ENCODE measurements at places on chromosomes 13 and 19.

DNA sequence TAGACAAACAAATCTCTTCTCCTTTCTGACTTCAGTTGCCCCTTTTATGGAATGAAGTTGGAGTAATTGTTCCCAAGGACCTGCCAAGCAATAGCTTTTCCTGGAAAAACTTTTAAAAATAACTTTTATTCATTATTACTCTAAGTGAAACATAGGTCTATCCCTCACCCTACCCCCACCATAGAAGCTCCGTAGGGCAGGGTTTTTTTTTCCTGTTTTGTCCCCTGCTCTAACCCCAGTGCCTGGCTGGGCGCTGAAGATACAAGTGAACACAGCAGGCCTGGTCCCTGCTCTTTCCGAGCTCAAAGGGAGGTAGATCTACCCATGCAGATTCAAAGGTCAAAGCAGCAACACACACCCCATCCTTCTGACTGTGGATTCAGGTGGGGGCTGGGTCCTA is 8.7 kb upstream of the GNG8 start:
- DNase-seq, result no peak

GRCh38 chr19:14510311-14511228 is 7.6 kb downstream of the DNAJB1 start:
- no peak for DNase-seq

- DNase-seq, result no peak
Measured at GRCh38 chr13:32946558-32946957, 69.7 kb upstream of the KL start.

DNA sequence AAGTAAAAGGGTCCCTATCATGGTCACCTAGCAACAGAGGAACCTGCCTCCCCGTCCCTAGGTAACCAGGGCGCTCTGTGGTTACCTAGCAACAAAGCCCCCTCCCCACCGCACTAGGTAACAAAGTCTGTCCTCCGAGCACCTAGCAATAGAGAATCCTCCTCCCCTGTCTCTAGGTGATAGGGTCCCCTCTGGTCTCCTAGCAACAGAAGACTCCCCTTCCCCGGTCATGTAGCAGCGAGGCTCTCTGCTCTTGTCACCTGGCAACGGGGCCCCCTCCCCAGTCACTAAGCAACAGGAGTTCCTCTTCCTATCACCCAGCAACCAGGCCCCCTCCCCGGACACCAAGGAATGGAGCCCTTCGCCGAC is 307 bp downstream of the JOSD2 start:
- no peak for DNase-seq

DNA sequence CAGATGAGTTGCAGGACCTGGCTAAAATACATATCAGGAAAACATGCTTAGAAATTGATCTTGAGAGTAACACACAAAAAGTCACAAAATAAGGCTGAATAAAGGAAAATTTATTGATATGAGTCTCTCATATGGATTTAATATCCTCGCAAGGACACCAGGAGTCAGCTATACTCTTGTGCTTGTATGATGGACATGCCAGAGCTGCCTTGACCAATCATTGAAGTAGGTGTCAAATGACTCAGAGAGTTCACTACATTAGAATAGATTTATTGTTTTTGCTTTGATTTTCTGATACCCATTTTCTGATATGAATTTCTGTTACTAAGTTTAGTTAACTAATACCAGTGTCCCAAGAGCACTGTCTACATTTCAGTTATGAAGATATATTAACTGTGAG is 37.4 kb upstream of the CSNK1A1L start:
- no peak for DNase-seq

- DNase-seq, result no peak
Measured at GRCh38 chr13:99989276-99990125, 7.9 kb downstream of the ZIC2 start.

DNA sequence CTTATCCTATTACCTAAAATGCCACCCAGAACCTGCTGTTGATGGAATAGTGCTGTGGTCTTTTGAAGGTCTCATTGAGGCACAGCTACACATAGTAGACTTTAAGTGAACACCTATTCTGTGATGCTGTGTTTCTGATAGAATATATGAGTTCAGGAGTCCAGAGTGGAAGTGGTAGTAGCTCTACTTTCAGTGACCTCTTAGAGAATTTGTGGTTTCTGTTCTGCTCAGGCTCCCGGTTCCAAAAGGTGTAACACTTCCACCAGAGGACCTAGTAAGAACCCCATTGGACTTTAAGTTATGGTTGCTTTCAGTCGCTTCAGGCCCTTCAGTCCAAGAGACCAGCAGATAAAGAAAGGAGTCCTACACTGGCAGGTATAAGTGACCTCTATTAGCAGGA is 11.4 kb upstream of the MYCBP2 start:
- no peak for DNase-seq

DNA sequence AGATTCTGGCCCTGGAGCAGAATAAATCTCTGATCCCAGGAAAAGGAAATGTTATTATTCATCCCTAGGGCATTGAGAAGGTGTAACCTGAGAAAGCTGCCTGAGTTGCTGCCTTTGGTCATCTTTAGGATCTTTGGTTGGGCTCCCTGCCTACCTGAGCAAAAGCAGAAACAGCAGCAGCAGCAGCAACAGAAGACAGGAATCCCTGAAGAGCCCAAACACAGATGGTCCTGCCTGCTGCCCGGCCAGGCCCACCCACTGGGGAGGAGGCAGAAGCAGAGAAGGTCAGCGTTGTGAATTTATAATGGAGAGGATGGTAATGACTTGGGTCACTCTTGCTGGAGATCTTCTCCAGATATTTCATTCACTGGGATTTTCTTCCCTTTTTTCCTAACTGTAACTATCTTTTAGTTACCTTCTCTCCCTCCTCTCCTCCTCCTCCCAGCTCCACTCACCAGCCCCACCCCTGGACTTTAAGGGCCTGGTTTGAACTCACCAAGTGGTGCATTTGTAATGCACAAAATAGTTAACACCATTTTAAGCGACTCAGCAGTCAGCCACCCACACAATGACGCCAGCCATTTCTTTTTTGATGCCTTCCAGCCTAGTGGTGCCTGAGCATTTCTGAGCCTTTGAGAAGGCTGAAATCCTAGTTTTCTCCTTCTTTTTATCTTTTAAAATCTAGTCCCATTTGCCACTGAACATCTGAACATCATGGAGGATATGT is 91.7 kb downstream of the HSPH1 start:
- DNase-seq, result no peak

GRCh38 chr19:21314676-21315075 is 14.5 kb downstream of the ZNF708 start:
- no peak for DNase-seq

DNA sequence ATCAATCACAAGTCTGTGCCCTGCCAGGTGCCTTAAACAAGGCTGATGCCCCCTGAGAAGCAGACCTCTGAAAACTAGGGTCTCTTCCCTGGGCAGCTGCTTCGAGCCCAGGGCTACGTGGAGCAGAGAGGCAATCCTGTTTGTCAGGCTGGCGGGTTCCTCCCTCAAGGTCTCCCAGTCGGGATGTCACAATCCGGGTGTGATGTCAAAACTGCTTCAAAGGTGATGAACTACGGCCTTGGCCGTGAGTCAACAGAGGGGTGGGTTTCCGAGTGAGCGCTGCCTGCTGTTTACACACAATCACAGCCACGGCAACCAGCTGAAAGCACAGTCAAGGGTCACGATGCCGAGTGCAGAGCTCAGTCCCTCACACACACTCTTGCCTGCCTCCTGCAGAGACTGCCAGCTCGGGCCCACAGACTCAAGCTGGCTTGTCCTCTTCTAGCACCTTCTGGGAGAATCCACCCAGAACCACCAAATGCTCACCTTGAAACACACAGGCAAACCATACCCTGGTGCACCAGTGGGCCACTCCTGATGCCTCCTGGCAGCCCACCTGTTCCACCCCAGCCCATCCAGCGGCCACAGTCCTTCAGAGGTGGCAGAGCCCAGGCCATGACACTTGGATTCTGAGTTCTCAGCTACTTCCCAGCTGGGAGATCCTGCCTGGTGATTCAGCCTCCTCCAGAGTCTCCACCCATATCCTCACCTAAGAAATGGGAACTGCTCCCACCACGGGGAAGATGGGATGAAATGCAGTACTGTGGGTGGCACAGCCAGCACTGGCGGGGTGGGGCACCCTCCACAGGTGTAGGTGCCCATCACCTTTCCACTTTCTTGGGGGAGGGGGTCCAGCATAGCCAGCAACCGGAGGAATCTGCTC is 6.8 kb downstream of the ELL start:
- no peak for DNase-seq

GRCh38 chr19:49318296-49318695 is 6.7 kb downstream of the SLC6A16 start:
- no peak for DNase-seq

DNA sequence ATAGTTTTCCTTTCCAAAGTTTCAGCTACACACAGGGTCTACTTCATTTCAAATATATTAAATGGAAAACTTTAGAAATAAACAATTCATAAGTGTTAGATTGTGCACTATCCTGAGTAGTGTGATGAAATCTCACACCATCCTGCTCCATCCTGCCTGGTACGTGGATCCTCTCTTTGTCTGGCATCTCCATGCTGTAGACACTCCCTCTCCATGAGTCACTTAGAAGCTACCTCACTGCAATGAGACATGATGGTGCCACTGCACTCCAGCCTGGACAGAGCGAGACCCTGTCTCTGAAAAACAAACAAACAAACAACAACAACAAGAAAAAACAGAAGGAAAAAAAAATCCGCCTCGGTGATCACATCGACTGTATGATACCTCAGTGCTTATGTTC is 191.8 kb downstream of the PCCA start:
- DNase-seq, result no peak

DNA sequence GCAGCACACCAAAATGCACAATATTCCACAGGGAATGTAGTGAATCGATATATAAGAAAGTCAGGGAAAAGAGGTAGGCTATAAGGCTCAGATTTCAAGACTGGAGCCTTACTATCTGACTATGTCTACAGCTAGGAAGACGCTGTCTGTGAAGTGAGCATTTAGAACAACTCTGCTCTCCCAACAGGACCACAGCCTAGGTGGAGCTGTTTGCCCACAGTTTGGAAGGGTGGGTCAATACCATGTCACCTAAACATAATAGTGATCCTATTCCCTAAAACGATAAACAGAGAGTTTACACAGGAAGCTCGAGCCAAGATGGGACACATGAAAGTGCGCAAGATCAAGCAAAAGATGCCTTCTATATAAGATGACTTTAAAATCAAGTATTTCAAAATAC is 2486.0 kb upstream of the PCDH20 start:
- no peak for DNase-seq

GRCh38 chr13:44350775-44351504 is 22.7 kb upstream of the SERP2 start:
- DNase-seq, result no peak

GRCh38 chr19:7076151-7076550 is 6.6 kb downstream of the ZNF557 start:
- no peak for DNase-seq

GRCh38 chr13:24271601-24272451 is 37.6 kb upstream of the C1QTNF9 start:
- DNase-seq, result peak; percentile 84

- DNase-seq, result no peak
Measured at GRCh38 chr13:50677258-50677657, 166.2 kb downstream of the DLEU7 start.

DNA sequence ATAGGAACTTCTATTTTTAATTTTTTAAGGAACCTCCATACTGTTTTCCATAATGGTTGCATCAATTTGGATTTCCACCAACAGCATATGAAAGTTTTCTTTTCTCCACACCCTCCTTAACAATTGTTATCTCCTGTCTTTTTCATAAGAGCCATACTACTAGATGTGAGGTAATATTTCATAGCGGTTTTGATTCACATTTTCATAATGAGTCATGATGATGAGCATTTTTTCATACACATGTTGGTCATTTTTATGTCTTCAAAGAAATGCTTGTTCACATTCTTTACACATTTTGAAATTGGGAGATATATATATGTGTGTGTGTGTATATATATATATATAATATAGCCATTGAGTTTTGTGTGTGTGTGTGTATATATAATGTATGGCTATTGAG is 420.3 kb upstream of the PCDH9 start:
- no peak for DNase-seq

DNA sequence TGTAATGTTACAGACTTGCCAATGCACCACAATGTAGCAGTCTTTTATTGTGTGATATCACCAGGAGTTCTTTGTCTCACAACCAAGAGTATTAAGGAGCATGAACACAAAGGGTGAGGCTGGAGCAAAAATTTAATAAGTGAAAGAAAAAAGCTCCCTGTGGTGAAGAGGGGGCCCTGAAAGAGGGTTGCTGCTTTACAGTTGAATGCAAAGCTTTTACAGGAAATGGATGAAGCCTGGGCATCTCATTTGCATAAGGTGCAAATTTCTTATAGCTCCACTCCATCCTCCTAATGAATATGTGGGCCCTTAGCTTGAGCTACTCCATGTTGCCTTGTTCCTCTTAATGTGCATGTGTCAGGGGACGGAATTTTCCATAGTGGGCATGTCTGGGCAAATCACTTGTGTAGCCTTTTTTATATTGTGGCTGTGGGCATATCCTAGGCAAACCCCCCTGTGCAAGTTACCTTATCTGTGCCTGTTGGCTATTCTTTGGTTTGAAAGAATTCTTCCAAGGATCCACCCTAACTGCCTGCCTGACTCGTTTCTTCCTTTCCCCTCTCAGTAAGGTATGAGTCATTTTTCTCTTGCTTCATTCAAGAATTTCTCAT is 45.3 kb upstream of the TRPC4 start:
- no peak for DNase-seq

DNA sequence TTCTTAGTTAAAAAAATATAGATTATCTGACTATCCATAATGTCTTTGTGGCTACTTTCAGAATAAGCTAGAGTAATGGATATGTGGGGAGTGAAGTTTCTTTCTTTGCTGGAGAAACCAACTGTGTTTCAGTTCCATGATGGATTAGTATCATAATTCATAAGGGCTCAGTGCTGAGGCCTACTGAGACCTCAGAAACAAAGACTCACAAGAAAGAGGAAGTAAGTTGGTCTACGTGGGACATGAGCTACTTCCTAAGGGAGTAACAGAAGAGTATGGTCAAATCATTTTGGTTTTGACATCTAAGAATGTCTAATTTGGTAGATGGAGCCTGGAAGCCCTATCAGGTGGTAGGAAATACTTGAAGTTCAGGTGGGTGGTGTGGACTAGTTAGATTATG is 99.0 kb upstream of the HTR2A start:
- DNase-seq, result no peak

- DNase-seq, result no peak
Measured at GRCh38 chr19:57443121-57443696, 8.1 kb downstream of the ZNF749 start.

DNA sequence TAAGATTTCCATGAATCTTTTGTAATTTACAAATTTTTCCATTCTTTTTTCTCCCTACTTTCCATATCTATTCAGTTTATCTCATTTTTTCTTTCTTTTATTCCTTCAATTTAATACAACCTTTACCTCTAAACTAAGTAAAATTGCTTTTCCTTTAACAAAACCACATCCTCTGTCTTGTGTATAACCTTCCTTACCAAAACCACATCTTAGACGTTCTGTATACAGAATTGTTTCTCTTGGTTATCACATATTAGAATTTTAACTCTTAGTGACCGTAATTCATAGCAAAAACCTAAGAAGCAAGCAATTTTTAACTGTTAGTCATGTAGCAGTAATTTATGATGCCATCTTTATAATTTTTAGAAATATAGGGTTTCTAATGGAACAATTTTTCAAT is 15.0 kb downstream of the PPP5C start:
- DNase-seq, result no peak

- DNase-seq, result no peak
Measured at GRCh38 chr19:51271067-51271466, 20.2 kb downstream of the SIGLECL1 start.

Measured in activated CD8-positive, alpha-beta T cell treated with anti-CD3 and anti-CD28 coated beads, Interleukin-2, amount 10 ng/mL, durations not matched to agents 7 days and 5 days (primary cell).